NCI-H187 treated with DMSO at 0.1 percent for 48 hours (cell line): ENCODE measurements at places on chromosomes 5 and 9.

DNA sequence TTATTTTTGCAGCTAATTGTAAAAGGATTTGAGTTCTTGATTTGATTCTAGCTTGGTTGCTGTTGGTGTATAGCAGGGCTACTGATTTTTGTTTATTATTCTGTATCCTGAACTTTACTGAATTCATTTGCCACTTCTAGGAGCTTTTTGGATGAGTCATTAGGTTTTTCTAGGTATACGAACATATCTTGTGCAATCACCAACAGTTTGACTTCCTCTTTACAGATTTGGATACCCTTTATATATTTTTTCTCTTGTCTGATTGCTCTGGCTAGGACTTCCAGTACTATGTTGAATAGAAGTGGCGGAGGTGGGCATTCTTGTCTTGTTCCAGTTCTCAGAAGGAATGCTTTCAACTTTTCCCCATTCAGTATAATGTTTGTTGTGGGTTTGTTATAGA, 210.8 kb downstream of the FGF10 start:
- DNase-seq: no peak

DNA sequence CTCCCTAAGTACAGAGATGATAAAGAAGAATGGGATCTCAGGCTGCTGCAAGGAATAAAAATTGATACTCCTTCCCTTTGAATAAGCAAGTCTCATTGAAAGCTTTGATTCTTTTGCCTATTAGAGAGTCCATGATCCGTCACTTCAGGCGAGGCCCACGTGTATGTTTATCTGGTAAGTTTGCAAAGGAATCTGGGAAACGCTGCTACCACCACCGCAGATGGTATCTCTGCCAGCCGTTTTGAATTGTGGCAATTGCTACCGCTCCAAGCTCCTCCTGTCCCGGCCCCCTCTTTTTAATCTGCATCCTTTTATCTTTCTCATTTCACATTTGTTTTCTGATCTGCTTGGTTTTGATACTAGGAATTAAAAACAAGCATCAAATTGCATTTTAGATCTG, 42.9 kb upstream of the GRIA1 start:
- no peak for DNase-seq

DNA sequence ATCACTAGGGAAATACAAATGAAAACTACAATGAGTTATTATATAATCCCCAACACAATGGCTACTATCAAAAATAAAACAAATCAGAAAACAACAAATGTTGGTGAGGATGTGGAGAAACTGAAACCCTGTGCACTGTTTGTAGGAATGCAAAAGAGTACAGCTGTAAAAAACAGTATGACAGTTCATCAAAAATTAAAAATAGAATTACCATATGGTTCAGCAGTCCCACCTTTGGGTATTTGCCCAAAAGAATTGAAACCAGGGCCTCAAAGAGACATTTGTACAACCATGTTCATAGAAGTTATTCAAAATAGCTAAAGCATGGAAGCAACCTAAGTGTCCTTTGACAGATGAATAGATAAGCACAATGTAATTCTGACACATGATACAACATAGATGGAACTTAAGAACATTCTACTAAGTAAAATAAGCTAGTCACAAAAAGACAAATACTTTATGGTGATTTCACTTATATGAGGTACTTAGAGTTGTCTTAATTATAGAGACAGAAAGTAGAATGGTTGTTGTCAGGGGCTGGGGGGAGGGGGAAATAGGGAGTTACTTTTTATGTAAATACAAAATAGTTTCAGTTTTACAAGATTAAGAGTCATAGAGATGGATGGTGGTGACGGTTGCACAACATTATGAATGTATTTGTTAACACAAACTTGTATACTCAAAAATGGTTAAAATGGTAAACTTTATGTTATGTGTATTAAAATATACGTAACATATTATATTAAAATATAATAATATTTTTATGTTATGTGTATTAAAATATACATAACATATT, 102.8 kb downstream of the KCTD16 start:
- no peak for DNase-seq

DNA sequence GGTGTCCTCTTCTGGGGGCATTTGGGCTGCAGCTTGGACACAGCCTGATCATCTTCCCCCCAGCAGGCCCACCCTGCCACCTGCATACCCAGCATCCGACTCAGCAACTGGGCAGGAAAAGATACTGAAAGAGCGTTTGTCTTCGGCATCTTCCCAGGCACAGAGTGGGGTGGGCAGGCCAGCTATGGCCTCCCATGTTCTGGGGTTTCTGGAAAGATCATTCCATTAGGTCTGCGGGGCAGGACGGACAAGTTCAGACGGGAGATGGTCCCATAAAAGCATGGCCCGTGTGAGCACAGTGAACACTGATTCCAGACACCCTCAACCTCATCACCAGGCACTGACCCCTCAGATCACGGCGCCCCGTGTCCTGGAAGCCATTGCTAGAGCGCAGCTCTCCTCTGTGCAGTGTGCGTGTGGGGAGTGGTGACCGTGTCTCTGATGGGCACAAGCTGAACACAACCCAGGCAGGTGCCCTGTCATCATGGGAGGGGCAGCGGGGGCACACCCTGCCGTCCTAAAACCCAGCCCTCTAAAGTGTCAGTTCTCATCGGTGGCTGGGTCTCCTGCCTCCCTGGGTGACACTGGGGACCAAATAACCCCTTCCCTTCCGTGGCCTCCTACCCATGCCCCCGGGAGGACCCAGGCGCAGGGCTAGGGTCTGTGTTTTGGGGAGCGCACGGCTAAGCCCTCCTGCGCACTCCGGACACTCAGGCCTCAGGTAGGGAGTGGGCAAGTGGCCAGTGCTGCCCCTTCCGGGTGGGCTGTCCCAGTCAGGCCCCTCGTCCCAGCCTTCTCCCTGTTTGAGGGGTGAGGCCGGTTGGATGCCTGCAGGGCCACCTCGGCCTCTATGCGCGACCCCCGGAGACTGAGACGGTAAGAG, 13.2 kb upstream of the TMEM250 start:
- no peak for DNase-seq

DNA sequence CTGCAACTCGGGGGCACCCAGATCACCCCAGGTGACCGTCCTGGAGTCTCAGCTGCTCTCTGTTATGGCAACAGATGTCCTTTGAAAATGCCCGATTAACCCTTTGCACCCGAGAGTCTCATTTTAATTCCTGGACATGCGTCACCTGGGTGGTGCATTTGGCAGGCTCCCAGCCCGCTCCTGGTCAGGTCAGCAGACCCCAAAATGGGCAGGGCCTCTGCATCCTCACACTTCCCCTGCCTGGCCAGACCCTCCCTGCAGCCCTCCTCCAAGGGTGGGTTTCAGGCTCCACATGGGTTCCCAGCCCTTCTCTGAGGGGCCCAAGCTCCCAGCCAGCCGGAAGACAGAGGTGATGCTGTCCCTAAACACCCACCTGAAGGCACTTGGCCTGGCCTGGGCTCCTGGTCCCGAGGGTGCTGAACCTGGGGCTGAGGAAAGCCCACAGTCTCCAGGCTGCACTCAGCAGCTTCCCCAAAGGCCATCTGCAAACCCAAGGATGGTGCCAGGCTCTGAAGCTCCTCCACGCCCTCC, 69.4 kb downstream of the PSMB7 start:
- DNase-seq: no peak

GRCh38 chr9:71665247-71665646, 103.1 kb downstream of the CEMIP2 start:
- no peak for DNase-seq

DNA sequence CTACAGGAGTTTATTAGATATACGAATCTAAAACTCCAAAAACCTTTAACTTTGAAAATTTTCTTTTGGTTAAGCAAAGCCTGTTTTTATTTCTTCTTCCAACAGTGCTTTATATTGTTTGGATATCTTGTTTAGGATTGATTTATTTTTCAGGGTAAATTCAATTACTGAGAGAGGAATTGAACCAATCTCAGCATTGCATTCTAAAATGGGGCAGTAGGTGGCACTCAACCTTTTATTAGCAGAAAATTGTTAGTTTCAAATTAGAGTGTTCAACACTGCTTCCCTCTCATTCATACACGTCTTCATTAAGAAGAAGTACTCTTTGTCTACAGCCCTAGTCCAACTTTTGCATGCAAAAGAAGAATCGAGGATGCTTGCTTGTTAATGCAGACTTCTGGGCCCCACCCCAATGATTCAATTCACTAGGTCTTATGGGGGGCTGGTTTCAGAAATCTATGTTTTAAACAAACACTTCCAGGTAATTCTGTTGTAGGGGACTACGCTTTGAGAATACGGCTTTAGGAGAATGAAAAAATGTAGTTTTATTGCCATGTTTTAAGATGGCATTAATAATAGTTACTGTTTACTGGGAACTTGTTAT, 26.6 kb downstream of the MRPL22 start:
- DNase-seq: no peak

GRCh38 chr9:82208741-82209450, 220.3 kb downstream of the SPATA31D1 start:
- no peak for DNase-seq

GRCh38 chr5:55679556-55679955, 32.6 kb downstream of the SLC38A9 start:
- no peak for DNase-seq

- no peak for DNase-seq
Measured at GRCh38 chr9:135769489-135770202, 67.7 kb downstream of the KCNT1 start.

- no peak for DNase-seq
Measured at GRCh38 chr9:96009690-96010472, 134.4 kb downstream of the ERCC6L2 start.

DNA sequence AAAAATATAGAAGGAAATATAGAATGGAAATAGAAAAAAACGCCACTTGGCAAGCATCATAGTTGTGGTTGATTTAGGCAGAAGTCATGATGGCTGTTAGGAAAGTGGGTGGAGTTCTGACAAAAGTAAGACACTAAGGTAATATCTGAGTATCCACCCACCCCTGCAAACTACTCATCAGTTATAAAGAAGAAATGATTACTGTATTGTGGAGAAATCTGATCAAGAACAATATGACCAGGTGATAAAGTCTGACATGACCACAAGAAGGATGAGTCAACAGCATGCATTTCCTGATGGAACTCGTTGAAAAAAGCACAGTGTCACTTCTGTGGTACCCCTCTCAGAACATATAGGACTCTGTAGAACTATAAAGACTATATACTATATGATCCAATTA, 343.4 kb upstream of the PAPPA start:
- DNase-seq: no peak

DNA sequence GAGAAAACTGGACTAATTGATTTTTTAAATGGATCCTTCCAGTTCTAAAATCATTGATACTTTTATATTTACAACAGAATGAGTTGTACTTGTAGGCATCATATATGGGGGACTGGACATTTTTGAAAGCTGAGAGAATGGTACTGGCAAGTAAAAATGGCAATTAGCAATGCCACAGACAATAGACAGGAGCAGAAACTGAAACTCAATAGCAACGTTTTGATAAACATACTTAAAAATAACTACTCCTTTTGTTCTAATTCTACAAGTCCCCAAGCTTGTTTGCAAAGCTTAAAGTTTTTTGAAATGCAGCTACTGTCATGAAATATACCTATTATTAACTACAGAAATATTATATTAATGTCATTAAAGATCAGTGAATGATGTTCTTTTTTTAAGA, 52.8 kb upstream of the FBXL7 start:
- no peak for DNase-seq

DNA sequence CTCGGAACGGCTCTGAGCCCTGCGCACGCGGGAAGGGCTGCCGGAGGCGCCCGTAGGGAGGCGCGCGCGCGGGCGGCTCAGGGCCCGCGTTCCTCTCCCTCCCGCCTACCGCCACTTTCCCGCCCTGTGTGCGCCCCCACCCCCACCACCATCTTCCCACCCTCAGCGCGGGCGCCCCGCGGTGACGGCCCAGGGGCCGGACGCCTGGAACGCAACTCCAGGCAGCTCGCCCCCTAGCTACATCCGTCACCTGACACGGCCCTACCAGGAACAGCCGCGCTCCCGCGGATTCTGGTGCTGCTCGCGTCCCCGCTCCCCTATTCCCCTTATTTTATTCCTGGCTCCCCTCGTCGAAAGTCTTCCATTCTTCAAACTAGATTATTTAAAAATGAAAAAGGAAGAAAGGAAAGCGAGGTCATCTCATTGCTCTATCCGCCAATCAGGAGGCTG, at the start of gene CDKN2B-AS1:
Gene CDKN2B-AS1, plus strand, starts transcription at position 236 of the 450 bp plus-strand sequence.
- no peak for DNase-seq
